Colonic mucosa (tissue), 4 donors: ENCODE measurements at places on chromosomes 7 and 10. TPM values are rescaled to one million over a fixed set of nuclear protein-coding genes. Genes with fewer than 3 reads are reported as not detected.

SDK1 gene
- 2.6 TPM for total RNA-seq

SHTN1 gene
- 28.1 TPM for total RNA-seq

DNA sequence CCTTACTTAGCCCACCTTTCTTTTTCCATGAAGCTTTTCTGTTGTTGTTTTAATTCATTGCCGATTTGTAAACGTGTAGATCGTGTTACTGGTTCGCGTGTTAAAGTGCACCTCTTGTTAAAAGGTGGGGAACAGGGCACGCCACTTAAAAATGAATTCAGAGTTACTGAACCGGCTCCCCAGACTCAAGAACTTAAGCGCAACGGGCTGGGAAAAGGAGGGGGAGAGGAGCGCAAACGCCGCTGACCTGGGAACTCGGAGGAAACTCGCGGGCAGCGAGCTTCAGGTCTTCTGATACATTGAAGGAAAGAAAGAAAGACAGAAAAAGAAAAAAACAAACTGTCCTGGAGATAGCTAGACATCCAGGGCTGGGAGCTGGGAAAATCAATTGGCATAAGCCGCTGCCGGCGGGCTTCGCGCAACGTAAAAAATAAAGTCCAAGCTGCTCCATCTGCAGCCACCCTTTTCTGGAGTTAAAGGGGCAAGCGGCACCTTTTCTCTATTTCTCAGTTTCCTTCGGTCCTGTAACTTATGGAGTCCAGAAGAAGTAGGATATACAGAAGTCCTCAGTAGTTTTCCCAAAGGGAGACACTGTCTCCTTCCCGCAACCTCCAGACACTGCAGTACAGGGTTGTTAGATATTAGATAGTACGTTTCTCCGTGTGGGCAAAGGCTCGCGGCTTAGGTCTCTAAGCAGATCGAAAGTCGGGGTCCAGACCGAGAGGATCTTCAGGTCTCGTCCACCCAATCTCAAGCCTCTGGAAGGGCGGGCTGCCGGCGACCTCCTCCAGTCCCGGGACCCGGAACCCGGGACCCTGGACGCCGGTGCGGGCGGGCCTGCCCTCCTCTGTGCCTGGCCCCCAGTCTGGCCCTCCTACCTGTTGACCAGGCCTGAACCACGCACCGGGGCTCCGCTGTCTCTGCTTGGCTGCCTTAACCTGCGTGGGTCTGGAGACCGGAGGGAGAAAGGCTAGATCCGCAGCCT lies 1.8 kb upstream of the DLX6 start:
- peaks cover 94% of the 10 kb centered on the region for H3K27me3 ChIP-seq
- no peak overlapping the region for H3K27ac ChIP-seq
- H3K36me3 ChIP-seq: no peaks in the 10 kb centered on the region
- peaks cover 5% of the 10 kb centered on the region for H3K4me1 ChIP-seq
- DNase-seq: no peak
- H3K4me3 ChIP-seq: no peak overlapping the region

DNA sequence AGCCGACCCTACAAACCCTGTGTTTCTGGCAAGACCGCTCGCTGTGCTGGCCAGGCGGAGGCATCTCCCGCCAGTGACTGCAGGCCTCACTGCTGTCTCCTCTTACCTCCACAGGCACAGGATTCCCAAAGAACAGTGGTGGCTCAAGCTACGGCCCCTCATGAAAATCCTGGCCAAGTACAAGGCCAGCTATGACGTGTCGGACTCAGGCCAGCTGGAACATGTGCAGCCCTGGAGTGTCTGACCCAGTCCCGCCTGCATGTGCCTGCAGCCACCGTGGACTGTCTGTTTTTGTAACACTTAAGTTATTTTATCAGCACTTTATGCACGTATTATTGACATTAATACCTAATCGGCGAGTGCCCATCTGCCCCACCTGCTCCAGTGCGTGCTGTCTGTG lies 36.2 kb downstream of the PITRM1 start:
- no peak overlapping the region for H3K27ac ChIP-seq
- H3K27me3 ChIP-seq: no peaks in the 10 kb centered on the region
- no peaks in the 10 kb centered on the region for H3K4me1 ChIP-seq
- no peak overlapping the region for H3K4me3 ChIP-seq
- peaks cover 9% of the 10 kb centered on the region for H3K36me3 ChIP-seq

DNA sequence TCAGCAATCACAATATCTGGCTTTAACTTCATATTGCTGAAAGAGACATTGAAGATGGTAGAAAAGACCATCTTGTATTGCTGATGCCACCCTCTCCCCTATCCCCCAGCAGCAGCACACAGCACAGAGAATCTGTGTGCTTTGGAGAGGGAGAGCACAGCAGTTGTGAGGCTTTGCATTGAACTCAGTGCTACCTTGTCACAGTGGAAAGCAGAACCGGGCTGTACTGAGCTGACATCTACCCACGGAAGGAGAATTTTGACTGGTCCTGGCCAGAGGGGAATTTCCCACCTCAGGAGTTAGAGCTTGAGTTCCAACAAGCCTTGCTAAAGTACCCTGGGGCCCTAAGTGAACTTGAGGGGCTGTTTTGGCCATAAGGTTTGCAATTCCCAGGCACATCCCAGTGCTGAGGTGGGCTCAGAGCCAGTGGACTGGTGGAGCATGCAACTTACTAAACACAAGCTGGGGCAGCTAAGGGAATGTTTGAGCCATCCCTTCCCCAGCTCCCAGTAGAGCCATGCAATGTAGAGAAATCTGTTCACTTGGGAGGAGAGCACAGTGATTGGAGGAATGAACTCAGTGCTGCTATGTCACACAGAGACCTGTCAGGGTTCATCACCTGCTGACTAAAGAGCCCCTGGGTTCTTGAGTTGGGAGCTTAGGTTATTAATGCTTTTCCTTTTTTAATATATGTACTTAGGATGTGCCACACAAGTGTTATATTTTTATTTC lies 62.1 kb downstream of the OR13A1 start:
- no peaks in the 10 kb centered on the region for H3K27me3 ChIP-seq
- no peaks in the 10 kb centered on the region for H3K4me1 ChIP-seq
- no peak for DNase-seq
- H3K36me3 ChIP-seq: no peaks in the 10 kb centered on the region
- H3K27ac ChIP-seq: no peak overlapping the region
- H3K4me3 ChIP-seq: no peak overlapping the region

FGFR2 gene
- 25.6 TPM for total RNA-seq
